ENCODE measurements at places on chromosomes 12 and 14. TPM values are rescaled to one million over a fixed set of nuclear protein-coding genes. Genes with fewer than 3 reads are reported as not detected.

DNA sequence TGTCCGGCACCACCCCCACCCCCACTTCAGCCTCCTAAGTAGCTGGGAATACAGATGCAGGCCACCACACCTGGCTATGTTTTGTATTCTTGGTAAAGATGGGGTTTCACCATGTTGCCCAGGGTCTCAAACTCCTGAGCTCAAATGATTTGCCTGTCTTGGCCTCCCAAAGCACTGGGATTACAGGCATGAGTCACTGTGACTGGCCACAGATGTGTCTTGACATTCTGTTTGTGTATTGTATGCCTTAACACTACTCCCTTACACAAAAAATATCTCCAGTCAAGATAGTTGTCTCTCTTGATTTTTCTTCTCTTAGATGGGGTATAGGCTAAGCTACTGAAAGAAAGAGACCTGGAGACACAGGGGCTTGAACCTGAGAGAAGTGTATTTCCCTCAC, 17.6 kb downstream of the CLEC14A start:
- DNase-seq = no peak

DNA sequence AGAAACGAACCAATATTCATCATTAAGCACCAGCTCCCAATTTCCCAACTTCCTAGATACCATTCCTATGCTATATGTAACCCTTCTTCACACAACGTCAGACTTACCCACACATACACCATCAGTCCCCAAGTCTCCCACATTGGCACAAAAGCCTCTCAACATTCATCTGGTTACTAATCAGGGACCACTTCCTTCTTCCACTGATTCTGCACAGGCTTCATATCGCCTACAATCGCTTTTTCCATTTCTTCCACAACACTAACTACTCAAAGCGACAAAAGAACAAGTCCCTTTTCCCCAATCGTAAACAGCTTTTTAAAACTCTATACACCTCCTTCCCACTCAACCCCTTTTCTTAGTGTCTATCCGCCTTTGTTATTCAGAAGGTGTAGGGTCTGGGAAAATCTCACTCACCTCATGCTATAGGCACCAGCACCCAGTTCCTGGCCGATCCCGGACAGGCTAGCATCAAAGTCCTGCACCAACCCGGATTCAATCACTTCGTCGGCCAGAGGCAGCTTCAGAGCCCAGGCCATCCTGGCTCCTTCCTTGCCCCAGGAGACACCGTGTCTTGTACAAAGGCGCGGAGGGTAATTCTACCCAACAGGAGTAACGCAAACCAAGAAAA, 936 bp downstream of the TFCP2 start:
- DNase-seq = peak; percentile 54

RPGRIP1 gene
- not detected for total RNA-seq

DNA sequence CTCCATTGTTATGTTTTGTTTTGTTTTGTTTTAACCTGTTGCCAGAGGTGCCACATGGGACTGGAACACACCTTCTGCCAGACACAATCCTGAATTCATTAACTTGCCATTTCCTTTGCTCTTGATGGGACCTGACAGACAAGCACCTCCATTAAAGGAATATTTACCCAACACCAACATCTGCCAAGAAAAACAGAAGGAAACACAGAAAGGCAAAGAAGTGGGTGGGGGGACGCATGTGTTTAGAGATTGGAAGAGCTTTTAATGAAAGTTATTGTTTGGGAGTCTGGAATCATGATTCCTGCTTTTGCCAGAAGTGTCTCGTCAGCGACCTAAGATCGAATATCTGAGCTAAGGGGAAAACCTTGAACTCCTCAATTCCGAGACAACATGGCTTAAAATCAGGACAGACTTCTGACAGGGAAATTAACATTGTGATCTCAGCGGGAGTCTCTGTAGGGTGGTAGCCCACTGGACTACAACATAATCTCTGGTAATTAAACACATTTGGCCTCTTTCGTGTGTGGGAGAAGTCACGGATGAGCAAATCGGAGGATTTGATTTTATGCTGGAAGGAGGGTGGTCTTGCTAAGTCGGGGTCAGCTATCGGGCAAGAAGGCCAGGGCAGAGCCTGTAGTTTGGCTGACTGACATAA, 210.4 kb upstream of the FAR2 start:
- no peak for DNase-seq

DNA sequence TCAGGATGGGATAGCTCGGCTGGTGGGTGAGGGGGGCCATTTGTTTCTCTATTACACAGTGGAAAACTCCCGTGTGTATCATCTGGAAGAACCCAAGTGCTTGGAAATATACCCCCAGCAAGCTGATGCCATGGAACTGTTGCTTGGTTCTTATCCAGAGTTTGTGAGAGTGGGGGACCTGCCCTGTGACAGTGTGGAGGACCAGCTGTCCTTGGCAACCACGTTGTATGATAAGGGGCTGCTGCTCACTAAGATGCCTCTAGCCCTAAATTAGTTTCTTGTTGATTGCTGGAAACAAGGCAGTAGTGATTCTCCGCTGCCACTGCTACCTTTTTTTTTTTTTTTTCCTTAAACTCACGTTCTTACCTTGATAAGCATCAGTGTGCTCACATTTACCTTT, 1.9 kb downstream of the RIOX1 start:
- no peak for DNase-seq

LRRC43 gene
- total RNA-seq = not detected

GPR65 gene
- not detected for total RNA-seq

DNA sequence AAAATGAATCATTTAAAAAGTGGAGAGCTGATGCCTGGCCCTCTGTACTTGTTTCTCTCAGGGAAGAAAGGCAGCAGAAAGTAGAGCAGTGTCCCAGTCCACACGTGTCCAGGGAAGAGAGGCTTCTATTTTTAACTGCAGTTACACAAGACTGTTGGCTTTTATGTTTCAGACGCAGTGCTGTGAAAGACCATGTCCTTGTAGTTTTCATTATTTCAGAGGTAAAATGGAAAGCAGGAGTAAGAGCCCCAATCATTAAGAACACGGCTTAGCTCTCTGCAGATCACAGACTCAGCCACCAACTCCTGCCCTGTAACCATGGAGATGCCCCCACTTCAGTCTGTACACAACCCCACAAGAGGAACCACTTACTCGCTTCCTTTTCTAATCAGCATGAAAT, 336.3 kb downstream of the DAD1 start:
- DNase-seq = peak; percentile 21

ZNF84 gene
- 10.0 TPM for total RNA-seq
